ENCODE measurements at places on chromosomes 11 and 22. TPM values are rescaled to one million over a fixed set of nuclear protein-coding genes. Genes with fewer than 3 reads are reported as not detected.
A peak's percentile ranks its signal among the peaks of the same experiment; 100 is the strongest.

GRCh38 chr11:46489656-46490560 is 98.3 kb upstream of the CHRM4 start:
- peak; percentile 83 for ATAC-seq

DNA sequence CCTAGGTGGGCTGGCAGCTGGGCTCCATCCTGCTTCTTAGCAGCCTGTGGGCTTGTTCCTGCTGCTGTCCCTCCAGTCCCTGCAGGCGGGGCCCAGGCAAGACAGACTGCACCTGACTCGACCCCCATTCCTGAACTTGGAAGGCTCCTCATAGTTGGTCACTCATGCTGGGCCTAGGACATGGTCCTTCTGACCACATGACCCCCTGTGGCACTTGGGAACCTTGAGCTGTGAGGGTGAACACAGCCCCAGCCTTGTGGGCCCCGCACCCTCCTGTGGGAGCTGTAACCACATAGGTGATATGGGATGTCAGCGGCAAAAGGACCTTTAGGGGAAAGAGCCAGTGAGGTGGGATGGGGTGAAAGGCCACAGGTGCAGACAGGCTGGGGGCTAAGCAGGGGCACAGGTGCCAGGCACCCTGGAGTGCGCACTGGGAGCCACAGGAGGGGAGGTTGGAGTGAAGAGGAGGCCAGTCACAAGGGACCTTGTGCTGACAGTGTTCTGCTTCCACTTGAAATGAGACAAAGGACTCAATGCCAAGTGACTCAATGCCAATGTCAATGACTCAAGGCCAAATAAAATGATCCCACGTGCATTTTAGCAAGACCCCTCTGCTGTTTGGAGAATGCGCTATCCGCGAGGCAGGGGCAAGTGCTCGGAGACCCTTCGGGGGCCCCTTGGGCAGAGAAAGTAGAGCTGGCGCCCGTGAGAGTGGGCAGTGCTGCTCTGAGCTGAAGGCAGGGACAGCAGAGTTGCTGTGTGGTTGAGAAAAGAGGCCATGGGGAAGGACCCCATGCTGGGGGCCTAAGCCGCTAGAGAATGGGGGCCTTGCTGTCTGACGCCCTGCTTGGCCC is 90.7 kb downstream of the MORC2 start:
- ATAC-seq, result no peak

The SCGB1A1 gene
- total RNA-seq, result not detected

The ACAT1 gene
- 71.9 TPM for total RNA-seq

DNA sequence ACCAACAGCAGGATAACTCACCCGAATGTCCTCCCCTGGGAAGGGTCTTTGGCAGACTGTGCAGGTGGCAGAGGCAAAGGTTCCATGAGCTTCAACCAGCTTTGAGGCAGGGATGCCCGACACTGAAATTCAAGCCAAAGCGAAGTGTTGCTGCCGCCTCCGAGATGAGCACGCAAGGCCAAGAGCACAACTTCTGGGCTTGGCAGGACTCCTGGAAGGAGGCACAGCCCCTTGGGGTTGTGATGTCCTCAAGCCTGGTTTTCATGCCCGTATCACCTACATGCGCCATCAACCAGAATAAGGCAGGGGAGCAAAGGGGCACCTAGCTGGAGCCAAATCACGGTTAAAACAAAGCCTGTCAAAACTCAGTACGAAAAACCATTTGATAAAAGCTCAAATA is 5.7 kb downstream of the SIRT3 start:
- ATAC-seq, result no peak

The MOGAT2 gene
- total RNA-seq, result not detected

The SERGEF gene
- 47.9 TPM for total RNA-seq

DNA sequence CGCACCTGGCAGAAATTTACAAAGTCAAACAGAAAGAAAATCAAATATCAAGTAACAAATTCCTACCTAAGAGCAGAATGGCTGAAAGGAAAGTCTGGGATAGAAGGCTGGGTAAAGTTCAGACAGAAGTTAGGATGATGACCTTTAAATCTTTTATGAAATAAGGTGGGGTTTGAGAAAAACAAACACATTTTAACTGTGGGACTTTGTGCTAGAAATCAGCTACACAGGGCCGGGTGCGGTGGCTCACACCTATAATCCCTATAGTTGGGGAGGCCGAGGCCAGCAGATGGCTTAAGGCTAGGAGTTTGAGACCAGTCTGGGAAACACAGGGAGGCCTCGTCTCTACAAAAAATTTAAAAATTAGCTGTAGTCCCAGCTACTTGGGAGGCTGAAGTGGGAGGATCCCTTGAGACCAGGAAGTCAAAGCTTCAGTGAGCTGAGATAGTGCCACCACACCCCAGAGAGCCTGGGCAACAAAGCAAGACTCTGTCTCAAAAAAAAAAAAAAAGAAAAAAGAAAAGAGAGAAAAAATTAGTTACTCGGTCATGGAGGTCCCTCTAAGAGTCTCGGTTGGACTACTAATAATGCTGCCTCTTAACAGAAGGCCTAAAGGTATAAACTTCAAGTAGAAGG is 119.7 kb upstream of the BID start:
- ATAC-seq, result no peak

- ATAC-seq, result no peak
Observed at GRCh38 chr22:37634417-37634924, 5.0 kb upstream of the SH3BP1 start.

The NXPE4 gene
- total RNA-seq, result not detected

- ATAC-seq, result no peak
Observed at GRCh38 chr22:45344334-45344733, 34.6 kb downstream of the FAM118A start.
